ENCODE measurements at places on chromosomes 6 and 20.
A peak's percentile ranks its signal among the peaks of the same experiment; 100 is the strongest.

- DNase-seq: no peak
Measured at GRCh38 chr6:156876302-156876701, 99.1 kb downstream of the ARID1B start.

DNA sequence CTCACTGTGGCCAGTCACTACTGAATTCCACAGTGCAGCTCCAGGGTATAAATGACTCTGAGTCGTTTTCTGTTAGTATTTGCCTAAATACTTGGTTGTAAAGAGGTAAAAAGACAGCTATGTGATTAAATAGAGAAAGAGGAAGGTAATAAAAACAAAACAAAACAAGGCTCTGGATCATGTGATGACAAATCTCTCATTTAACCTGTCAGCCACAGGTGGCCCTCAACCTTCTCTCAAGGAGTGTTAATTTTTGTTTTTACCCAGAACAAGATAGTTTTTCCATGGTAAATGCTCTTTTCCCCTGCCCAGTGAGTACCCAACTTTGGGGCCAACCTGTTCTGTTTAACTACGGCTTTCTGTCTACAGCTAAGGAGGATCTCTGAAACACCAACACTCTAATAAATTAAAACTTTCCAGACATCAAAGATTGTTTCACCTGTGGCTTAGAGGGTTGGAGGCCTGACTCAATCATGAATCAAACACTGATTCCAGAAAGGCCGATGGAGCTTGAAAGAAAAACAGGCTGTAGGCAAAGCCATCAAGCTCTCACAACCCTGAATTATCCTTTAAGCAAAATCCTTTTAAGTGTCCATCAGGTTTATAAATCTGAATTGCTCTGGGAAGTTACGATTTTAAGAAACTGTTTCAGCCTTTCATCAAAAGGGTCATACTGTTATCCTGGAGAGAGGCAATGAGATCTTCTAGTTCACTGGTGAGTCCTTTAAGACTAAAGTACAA is 81.5 kb upstream of the BCLAF1 start:
- DNase-seq: no peak

GRCh38 chr6:15365273-15365687 is 119.4 kb downstream of the JARID2 start:
- DNase-seq: peak; percentile 40

DNA sequence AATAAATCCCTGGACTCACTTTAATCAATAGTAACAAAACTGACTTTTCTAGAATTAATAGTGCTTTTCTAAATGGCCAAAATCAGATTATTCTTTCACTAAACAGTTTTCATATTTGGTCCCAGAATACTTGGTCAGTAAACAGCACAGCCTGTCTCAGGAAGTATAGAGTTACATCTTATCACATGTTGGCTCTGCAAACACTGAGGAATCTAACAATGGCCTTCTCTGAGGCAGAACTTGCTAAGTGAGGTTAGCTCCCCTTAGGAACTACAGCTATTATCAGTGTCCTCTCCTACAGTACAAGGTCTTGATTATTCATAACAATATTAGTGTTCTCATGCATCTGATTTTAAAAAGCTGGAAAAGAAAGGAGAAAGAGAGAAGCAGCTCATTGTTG is 1622.8 kb downstream of the HACE1 start:
- no peak for DNase-seq

DNA sequence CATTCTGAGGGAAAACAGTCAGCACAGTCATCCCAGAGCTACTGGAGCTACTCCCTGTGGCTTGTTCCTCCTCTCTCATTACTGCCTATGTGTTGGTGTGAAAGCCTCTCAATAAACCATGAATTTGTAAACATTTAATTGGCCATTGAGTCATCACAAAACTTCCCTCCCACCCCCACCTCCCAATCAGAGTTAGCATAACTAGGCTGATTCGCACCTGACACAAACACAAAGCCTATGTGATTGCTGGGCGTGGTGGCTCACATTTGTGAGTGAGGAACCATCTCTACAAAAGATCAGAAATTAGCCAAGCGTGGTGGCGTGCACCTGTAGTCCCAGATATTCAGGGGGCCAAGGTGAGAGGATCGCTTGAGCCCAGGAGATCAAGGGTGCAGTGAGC is 17.1 kb upstream of the SNTA1 start:
- no peak for DNase-seq

DNA sequence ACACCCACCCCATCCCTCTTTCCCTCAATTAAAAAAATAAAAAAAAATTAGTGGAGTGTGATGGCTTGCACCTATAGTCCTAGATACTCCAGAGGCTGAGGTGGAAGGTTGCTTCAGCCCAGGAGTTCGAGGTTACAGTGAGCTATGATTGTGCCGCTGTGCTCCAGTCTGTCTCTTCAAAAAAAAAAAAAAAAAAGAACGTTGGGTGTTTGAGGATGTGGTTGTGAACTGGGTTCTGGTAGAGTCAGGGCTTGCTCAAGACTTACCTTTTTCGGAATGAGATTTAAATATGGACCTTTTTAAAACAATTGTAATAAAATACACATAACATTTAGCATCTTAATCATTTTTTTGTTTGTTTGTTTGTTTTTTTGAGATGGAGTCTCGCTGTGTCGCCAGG is 211.9 kb downstream of the OR2B2 start:
- no peak for DNase-seq

DNA sequence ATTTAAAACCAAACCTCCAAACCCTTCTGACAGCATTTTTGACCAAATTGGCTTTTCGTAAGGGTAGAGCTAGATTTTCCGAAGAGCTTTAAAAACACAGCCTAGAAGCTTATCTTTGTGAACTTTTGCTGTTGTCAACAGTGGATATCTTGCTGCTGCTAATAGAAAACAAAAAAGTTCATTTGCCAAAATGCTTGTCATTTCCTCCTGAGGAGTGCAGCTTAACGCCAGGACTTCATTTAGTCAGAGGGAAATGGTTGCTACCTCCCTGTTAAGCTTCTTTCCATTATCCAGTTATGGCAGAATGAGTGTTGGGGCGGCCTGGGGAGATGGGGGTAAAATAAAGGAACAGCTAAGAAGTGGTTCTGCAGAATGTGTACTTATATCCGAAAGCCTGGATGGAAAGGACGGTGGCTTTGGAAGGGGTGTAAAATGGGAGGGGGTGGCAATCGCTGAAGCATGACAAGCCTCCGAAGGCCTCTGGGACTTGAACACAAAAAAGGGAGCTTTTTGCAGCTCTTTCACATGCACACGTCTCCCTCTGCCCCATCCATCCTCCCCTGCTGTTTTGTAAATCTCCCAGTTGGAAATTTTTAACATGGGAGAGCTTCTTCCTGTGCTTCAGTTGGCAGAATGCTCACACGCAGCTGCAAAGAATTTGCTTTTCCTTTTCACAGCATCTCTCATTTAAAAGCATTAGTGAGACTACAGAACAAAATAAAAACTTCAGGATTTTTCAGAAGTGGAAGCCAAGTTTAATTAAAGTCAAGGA is 22.5 kb downstream of the JARID2 start:
- no peak for DNase-seq

DNA sequence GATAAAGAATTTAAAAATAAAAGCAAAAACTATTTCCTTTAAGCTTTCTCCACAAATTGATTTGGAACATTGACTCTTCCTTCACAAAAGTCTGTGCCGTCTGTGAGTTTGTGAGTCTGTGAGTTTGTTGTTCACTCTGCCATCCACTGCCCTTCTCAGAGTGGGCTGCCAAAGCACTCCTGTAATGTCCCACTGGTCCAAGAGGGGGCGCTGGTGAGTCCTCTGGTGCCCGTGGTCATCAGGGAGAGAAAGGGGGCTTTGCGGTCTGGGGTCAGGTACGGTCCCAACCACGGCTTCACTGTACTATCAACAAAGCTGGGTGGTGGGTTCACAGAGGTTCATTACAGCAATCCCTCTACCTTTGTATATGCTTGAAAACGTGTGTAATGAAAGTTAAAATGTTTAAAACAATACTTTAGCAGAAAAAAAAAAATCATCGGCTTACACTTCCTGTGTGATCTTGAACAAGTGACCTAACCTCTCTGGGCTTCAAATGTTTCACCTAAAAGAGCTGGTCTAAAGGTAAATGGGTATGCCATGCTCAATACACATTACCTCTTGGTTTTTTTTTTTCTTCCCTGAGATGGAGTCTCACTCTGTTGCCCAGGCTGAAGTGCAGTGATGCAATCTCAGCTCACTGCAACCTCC is 5.6 kb upstream of the ANKRD60 start:
- DNase-seq: peak; percentile 46

DNA sequence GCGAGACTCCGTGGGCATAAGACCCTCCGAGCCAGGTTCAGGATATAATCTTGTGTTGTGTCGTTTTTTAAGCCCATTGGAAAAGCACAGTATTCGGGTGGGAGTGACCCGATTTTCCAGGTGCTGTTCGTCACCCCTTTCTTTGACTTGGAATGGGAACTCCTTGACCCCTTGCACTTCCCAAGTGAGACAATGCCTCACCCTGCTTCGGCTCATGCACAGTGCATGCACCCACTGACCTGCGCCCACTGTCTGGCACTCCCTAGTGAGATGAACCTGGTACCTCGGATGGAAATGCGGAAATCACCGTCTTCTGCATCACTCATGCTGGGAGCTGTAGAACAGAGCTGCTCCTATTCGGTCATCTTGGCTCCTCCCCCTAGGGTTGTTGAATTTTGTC is 307.7 kb upstream of the DEFB115 start:
- DNase-seq: no peak

DNA sequence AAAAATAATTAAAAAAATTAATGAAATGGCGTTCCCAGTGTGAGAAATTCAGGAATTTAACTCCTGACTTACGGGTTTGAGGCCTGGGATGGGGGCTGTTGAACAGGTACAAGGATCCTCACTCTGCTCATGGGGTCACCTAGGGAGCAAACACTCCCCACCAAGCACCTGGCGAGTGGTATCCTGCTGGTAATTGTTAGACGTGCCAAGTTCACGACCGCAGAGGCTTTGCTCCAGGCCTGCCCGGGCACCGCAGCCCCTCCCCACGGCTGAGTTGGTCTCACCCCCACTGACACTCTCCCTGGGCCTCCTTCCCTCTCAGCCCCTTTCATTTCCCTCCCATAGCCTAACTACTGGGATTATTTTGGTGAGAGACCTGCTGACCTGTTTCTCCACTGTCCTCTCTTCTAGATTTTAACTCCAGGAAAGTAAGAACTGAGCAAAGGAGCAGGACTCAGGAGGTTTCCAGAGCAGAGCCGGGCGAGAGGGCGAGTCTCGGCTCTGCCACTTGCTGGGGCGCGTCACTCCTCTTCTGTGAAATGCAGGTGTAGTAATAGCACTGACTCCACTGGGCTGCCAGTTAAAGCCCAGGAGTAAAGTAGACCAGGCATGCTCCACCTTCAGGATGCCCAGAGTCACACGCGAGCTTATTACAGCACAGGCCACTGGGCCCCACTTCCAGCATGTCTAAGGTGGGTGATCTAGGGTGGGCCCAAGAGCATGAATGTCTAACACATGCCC is 22.8 kb downstream of the BMP7 start:
- no peak for DNase-seq

GRCh38 chr6:66230591-66230990 is 523.6 kb upstream of the EYS start:
- no peak for DNase-seq

DNA sequence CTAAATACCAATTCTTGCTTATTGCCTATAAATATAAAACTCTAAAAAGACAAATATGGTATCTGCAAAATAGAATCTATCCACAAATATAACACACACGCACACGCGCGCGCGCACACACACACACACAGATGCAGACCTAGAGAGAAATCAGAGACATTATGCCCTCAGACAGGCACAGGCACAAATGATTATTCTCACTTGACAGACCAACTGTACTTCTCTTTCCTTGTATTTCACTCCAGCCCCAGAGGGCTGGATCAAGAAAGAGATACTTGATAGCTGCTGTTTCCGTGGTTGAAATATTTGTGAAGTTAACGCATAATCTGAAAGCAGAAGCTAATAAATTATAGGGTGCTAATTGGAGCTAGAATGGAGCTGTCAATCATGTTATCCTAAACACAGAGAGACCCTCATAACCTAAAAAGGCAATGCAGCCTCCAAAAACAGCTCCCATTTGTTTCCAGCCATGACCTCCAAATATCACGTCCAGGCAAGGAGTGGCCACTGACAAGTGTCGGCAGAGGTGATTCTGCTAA is 11.5 kb downstream of the VGLL2 start:
- DNase-seq: no peak

DNA sequence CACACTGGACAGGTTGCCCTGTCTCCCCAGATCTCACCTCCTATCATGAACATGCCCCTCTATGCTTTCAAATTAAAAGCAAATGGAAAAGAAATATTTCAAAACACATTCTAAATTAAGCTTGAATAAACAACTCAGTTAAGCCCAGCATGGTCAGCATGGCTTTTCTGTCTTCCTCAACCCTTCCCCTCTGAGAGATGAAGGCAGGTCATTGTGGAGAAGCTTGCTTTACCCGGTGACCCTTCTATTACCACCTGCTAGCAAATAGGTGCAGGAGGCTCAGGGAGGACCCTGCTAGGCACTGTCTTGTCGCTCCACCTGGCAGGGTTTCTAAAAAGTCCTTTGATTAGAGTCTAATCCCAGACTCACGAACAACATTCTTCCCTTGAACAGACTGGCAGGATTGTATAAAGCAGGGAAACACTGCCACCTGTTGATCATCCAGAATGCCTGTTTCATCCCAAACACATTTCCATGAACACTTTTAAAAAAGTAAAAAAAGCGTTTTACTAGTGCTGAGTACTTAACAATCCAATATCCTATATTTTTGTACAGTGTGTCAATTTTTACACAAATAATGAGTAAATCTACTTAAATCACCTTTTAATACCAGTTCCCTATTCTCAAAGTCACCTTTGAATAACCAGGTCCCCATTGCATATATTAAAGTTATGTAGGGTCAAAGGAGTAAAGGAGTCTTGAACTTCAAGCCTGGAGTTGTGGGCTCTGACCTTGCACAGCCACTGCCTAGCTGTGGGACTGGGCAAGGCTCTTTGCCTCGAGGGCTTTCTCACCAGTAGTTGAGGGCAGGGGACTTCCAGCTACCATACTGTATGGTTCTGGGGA is 75.5 kb downstream of the GPR6 start:
- DNase-seq: no peak

DNA sequence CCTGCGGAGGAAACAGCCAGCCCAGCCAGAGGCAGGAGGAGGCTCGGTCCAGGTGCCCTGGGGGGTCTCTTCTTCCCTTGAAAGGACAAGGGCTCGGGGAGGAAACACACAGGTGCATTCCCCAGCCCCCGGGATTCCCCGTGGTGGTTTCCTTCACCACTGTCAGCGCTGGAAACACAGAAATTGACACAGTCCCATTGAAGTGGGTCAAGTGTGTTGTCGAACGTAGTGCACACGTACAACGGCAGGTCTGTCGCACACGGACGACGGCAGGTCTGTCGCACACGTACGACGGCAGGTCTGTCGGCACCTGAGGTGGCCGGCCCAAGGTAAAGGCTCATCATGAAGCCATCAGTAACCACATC is 80.9 kb downstream of the DLL1 start:
- DNase-seq: no peak

- no peak for DNase-seq
Measured at GRCh38 chr20:870758-871157, 37.2 kb downstream of the FAM110A start.

Measured in activated naive CD4-positive, alpha-beta T cell treated with anti-CD3 and anti-CD28 coated beads, Interleukin-2, amount 50 U/mL, for 16 hours (primary cell).